Activated CD4-positive, alpha-beta T cell treated with anti-CD3 and anti-CD28 coated beads for 36 hours (primary cell): ENCODE measurements at places on chromosomes 1 and 21. TPM values are rescaled to one million over a fixed set of nuclear protein-coding genes. Genes with fewer than 3 reads are reported as not detected.

SLC30A10 gene
- not detected for total RNA-seq

GRCh38 chr1:33332881-33333280 is 12.0 kb upstream of the A3GALT2 start:
- DNase-seq, result no peak

SERPINC1 gene
- total RNA-seq, result 0.25 TPM

GRCh38 chr1:219798283-219799030 is 129.9 kb downstream of the SLC30A10 start:
- no peak for DNase-seq

DNA sequence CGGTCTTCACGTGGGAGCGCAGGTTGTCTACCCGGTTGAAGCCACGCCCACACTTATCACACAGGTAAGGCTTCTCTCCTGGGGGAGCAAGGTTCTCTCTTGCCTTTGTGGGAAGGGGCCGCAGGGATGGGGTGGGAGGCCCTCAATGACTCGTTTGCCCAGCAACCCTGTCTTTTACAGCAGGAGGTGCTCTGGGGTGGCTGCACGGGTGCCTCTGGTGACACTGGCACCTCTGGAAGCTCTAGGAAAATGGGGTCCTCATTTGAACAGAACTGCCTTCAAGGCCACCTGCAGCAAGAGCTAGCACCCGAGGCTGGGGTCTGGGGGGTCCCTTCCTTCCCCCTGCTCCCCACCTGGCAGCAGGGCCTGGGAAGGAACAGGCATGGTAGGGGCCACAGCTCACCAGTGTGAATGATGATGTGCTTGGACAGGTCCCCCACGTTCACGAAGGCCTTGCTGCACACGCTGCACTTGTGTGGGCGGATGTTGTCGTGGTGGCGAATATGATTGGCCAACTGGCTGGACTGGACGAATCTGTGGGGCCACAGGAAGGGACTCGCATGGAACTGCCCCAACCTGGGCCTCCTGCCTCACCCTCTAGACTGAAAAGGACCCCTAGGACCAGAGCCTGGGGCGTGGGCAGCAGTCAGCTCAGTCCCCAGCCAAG is 33.1 kb downstream of the ZBTB17 start:
- DNase-seq, result no peak

DNA sequence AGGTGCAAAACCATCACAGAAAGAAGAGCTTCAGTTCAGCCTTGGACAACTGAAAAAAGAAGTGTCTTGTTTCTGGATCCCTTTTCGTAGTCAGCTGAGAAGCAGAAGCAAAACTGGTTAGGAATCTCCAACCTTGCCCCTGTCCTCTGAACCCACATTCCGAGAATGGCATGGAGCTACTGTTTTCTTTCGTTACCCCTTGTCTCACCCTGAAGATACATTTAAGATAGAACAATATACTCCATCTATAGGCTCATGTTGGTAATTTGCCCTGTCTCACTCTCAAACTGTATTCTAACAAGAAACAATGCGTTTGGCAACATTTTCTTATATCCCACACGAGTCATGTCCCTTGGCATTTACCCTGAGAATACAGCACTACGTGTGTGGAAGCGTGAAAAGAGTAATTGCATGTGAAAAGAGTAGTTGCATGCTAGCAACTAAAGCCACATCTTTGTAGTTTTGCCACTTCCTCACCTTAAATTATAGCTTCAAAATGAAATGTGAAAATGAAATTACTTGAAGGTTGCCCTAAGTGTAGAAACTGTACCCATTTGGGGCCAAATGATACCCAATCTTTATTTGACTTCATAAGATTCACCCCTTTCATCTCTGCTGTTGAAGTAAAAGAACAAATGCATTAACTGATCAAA is 5.3 kb downstream of the SLAMF7 start:
- DNase-seq, result no peak

DNA sequence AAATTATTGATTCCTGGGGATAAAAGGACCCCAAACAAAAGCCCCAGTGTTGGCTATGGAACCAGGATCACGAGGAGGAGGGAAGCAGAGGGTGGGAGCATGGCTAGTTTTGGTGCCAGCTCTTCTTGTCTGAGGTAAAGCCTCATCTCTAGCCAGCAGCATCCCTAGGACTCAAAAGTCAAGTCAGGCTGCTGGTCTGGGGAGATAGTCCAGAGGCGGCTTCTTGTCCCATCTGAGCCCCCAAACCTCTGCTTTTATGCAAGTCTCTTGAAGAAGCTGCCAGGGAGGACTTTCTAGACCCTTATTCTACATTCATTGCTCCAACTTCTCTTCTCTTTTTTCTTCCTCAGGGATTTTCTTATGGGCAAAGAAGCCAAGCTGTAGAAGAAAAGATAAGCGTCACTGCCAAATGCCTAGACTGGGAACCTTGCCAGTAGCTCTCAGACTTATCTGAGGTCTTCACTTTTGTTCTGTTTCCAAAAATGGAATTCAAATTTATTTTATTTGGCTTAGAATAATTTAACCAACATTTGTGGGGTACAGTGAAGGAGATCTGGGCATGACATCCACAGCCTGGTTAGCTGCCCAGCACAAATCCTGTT is 6.9 kb upstream of the ANKRD35 start:
- no peak for DNase-seq

DNA sequence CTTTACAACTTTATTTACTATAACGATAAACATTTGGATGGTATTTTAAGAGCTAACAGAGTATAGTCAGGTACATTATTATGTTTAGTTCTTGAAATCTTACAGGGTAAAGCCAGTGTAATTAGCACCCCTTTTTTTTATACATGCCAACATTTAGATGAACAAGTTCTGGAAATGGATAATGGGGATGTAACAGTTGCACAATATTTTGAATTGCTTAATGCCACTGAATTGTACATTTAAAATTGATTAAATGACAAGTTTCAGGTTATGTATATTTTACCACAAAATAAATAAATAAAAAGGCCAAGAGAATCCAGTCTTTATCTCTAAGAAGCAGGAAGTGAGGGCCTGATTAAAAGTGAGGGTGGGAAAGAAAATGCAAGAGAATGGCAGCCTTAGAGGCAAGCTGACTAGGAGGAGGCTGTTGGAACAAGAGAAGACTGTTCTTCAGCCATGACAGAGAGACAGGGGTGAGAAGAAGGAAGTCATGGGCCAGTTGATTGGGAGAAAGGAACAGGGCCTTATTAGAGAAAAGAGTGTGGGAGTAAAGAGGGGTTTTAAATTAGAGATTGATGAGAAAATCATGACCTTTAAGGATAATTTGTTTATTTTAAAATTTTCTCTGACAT is 49.9 kb upstream of the TNFSF18 start:
- no peak for DNase-seq

KRTAP7-1 gene
- not detected for total RNA-seq

- DNase-seq, result no peak
These were observed 6.3 kb upstream of the TNNT2 start for GRCh38 chr1:201383647-201384405.

DNA sequence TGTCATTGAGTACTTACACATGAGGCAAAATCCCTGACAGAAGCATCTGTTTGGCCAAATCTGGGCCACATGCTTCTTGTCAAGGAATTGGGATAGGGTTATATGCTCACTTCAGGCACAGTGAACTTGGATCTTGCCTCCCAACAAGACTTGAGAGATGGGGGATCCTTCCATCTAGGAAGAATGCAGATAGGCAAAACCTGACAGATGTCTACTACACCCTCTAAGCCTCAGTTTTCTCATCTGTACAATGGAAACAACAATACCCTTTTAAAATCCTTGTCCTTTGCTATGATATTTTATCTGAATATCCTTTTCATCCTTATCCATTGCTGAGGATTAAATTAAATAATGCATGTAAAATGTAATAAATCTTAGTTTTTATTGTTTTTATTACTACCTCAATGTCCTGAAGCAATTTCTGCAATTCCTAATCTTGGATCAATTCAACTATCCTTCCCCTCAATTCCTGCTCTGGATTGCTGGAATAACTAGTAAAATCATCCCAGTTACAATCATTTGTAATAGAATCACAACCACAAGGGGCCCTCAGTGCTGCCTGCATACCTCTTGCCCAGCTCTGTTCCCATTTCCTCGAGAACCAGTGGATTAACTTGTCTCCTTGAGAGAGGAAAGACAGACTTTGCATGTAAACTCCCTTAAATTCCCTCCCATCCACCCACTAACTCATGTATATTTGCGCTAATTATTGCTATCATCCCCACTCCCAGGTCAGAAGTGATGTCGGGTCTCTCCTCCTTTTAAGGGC is 8.1 kb upstream of the XPR1 start:
- DNase-seq, result no peak

C1orf21 gene
- 2.6 TPM for total RNA-seq

- DNase-seq, result no peak
These were observed 71.7 kb upstream of the MROH9 start for GRCh38 chr1:170863621-170864020.

- DNase-seq, result no peak
These were observed 65.7 kb downstream of the GADD45A start for GRCh38 chr1:67750691-67751054.

ANGPTL1 gene
- total RNA-seq, result not detected

- no peak for DNase-seq
These were observed 18.2 kb upstream of the ARF1 start for GRCh38 chr1:228064296-228064695.

- no peak for DNase-seq
These were observed 10.3 kb downstream of the BLACAT1 start for GRCh38 chr1:205445646-205445935.

DNA sequence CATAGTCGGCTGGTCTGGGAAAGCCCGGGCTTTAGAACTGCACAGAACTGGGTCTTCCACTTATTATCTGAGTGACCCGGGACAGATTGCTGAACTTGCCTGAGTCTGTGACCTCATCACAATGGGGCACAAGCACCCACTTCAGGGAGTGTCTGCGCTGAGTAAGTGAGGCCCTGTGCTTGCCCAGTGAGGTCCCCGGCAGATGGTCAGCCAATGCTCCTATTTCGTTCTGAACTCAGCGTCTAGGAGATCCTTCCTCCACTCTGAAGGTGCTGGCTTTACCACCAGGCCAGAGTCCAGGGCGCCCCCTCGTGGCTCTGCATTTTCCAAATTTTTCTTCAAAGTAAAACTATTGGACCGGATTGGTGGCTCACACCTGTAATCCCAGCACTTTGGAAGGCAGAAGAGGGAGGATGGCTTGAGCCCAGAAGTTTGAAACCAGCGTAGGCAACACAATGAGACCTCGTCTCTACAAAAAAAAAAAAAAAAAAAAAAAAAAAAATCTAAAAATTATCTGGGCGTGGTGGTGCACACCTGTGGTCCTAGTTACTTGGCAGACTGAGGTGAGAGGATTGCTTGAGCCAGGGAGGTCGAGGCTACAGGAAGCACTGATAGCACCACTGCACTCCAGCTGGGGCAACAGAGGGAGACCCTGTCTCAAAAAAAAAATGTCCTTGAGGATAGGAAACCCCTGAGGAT is 61.7 kb downstream of the FCRL5 start:
- peak; percentile 83 for DNase-seq

DNA sequence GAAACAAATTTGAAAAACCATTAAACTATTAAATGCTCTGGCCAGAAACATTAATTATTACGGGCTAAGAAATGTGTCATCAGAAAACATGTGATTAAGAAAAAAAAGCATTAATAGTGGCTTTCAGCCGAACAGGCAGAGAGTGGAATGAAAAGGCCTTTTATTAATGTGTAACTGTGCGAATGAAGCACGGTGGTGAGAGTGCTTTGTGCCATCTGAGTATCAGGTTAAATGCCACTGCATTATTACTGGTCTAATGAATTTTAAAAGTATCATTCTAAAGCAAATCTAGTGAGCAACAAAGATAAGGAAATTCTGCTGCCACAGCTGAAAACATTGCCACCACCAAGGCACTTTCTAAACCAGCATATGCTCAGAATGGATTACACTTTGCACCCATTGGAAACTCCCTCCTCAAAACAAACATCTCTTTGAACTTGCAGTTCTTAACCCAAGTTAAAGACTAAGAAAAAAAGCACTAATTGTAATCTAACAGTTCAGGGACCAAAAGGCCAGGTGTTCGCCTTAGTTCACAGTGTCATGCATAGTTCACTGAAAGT is 30.0 kb upstream of the SSX2IP start:
- no peak for DNase-seq

GRCh38 chr1:24142546-24143534 is at the start of gene IL22RA1:
Gene IL22RA1 (minus strand): TSS chr1:24143140. CDS start chr1:24143082, 58 bp downstream.
- no peak for DNase-seq

EXTL1 gene
- total RNA-seq, result not detected

- DNase-seq, result peak; percentile 34
These were observed 243.0 kb downstream of the SLC45A1 start for GRCh38 chr1:8560611-8561544.

DNA sequence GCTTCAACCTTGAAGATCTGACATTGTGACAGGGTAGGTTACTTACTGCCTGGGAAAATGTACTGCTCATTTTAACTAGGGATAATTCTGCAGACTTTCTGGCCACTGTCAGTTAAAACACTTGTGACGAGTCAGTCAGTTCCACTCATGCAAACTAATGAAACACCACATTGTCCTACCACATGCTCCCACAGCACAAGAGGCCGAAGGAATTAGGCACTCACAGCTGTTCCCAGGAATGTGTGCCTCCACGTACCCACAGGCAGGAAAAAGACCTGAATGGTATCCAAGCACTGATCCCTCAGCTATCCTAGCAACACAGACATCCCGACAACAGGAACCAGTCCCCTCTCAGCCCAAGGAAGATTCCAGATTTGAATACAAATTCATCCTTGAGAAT is 12.3 kb downstream of the BCAR3 start:
- DNase-seq, result no peak

- no peak for DNase-seq
These were observed 9.3 kb downstream of the LEPR start for GRCh38 chr1:65429806-65430205.

NEXN gene
- total RNA-seq, result 3.6 TPM

- DNase-seq, result no peak
These were observed 26.4 kb upstream of the RNF187 start for GRCh38 chr1:228460821-228461220.

- DNase-seq, result no peak
These were observed 336.2 kb upstream of the ESRRG start for GRCh38 chr1:217059401-217059800.

TMEM54 gene
- 1.7 TPM for total RNA-seq

GRCh38 chr1:7464736-7465135 is 306.4 kb upstream of the VAMP3 start:
- no peak for DNase-seq

- DNase-seq, result no peak
These were observed 3.0 kb downstream of the BACH1 start for GRCh38 chr21:29301691-29302090.

LZIC gene
- 23.4 TPM for total RNA-seq

DNA sequence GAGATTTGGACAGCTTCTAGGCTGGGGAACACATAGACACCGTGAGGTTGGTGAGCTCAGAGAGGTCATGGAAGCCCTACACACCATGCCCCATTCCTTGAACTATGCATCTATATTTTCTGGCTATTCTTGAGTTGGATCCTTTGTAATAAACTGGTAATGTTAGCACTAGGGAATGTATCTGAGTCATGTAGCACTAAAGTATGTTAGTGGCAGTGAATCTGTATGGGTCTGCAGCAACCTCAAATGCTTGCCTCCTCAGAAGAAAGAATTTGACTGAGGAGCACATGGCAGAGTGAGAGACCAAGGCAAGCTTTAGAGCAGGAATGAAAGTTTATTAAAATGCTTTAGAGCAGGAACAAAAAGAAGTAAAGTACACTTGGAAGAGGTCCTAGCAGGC is 43.7 kb upstream of the LRRC7 start:
- no peak for DNase-seq

GRCh38 chr1:112718691-112719418 is 3.7 kb upstream of the PPM1J start:
- DNase-seq, result peak; percentile 88

PODN gene
- not detected for total RNA-seq
